Hippocampal formation (tissue), 2 donors: ENCODE measurements at places on chromosomes 11 and 22.

DNA sequence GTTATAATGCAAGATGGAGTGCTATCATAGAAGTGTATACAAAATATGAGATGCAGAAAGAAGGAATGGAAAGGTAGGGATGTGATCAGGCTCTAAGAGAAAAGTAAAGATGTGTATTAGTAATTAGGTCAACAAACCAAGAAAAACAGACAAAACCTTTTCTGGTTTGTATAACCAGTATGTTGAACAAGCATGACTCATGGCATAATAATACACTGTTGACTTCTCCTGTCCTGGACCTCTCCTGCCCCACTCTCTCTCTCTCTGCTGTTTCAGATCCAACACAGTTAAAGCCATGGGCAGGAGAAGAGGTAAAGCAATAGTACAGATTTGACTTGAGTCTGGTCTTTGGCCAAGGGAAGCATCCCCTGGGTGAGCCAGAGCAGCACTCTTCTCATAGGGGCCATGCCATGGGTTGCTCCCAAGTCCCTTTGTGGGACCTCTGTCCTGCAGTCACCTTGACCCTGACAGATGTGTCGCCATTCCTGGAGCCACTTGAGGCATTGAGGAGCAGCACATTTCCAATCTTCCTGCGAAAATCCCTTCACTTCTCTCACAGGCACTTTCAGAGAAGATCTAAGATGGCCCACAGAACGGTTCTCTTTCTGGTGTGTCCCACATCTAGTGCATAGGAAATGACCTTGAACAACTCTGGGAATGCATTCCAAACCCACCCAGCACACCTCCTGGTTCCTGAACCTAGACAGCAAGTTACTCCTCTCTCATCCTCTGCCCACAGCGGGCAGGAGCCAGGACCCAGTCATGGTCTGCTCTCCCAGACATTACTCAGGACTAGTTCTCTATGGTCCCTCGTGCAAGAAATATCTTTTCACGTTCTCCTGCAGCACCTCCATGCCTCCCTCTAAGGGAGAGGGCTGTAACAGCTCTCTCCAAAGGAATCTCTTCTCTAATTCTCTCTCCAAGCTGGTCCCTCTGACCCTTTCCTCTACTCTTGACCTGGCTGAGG lies 58.2 kb upstream of the PRSS23 start:
- DNase-seq: no peak

DNA sequence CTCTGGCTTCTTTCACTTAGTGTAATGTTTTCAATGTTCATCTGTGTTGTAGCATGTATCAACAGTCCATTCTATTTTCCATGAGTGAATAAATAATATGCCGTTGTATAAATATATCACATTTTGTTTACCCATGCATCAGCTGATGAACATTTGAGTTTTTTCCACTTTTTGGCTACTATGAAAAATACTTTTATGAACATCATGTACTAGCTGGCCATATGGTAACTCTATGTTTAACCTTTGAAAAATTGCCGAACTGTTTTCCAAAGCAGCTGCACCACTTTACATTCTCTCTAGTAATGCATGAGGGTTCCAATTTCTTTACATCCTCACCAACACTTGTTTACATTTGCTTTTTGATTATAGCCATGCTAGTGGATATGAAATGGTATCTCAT lies 59.8 kb upstream of the FAR1 start:
- no peak for DNase-seq

- no peak for DNase-seq
Observed at GRCh38 chr11:13367115-13367514, 89.5 kb downstream of the BMAL1 start.

DNA sequence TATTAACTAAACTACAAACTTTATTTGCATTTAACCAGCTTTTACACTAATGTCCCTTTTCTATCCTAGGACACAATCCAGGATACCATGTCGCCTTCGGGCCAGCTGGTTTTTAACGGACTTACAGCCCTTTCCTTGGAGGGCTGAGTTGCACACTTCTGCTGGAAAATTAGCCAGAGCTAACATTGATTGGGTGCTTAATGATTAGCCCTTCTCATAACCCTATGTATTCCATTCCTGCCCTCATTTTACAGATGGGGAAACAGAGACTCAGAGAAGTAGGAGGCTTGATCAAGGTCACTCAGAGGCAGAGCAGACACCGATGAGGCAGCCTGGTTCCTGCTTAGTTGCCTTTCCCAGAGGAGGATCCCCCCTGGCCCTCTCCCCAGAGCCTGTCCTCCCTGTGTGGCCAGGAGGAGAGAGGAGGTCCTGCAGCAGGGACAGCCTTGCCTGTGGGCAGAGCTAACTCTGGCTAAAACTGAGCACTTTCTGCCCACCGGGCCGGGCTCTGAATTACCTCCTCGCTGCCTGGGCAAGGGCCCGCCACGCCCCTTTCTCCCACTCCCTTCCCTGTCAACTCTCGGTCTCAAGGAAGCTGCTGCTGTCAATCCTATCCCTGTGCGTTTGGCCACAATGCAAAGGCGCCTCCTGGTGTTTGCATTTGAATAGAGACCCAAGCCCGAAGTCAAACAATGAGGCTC lies 59.6 kb upstream of the PAX6 start:
- DNase-seq: no peak

GRCh38 chr11:65663639-65664200 lies 1.0 kb upstream of the RELA start:
- peak; percentile 29 for DNase-seq

DNA sequence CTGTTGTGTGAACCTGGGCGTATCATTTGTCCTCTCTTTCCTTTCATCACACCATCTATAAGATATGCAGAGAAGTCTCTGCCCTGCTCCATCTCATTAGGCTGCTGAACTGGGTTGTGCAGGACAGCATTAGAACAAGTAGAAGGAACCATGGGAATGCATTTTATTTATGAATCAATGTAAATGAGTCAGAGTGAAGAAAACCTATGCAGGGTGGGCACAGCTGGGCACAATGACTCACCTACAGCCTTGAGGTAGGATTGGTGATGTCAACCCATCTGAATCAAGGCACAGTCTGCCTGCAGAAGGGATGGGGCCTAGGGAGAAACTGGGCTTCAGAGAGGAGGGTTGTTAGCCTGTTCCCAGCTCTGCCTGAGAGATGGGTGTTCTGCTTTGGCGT lies 123.4 kb downstream of the CSNK2A3 start:
- no peak for DNase-seq

DNA sequence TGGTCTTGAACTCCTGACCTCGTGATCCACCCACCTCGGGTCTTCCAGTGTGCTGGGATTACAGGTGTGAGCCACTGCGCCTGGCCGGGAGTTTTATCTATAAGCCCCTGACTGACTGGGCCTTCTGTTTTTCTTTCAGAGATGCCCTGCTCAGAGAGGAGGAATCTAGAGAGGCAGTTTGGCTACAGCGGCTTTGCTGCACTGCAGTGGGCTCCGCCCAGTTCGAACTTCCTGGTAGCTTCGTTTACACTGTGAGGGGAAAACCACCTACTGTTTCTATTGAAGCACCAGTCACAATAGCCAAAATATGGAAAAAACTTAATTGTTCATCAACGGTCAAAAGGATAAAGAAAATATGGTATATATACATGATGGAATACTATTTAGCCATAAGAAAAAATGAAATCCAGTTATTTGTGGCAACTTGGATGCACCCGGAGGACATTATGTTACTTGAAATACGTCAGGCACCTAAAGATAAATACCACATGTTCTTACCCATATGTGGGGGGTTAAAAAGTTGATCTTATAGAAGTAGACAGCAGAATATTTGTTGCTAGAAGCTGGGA lies 31.9 kb upstream of the FAM181B start:
- no peak for DNase-seq

DNA sequence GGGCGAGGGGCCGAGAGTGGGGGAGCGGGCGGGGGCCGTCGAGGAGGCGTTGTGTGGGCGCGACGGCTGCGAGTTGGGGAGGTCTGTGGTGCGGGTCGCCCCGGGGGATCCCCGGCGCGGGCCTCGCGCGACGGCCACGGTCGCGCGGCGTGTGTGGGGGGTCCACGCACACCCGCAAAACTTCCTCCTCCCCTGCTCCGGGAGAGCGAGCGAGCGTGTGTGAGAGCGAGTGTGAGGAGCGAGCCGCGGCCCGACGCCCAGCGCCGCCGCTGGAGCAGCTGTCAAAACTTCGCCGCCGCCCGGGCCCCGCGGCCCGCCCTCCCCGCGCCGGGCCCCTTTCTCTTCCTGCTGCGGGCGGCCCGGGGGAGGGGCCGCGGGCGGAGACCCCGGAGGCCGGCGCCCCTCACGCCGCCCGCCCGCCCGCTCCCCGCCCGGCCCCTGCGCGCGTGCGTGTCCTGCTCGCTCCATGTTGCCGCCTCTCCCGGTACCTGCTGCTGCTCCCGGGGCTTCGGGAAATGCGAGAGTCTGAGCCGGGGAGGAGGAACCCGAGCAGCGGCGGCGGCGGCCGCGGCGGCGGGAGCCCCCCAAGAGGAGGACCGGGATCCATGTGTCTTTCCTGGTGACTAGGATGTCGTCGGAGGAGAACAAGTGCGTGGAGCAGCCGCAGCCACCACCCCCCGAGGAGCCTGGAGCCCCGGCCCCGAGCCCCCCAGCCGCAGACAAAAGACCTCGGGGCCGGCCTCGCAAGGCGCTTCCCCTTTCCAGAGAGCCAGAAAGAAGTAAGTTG lies 9.0 kb upstream of the CCT8L2 start:
- peak; percentile 42 for DNase-seq

GRCh38 chr11:75470476-75471080 lies 37.6 kb upstream of the KLHL35 start:
- DNase-seq: no peak

DNA sequence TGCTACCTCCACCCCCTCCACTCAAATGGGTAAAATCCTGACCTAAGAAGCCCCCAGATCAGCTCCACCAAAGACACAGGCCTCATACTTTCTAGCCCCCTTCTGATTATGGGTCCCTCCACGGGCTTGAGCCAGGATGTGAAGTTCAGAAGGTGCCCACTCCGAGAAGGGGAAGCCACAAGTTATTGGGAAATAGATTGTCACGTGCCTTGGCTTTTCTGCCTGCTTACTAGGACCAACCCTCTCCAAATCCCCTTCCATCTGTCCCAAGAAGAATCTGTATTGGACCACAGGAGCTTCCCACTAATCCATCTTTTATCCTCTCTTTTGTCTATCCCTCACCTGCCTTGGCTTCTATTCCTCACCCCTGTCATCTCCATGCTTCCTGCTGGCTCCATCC lies 3.0 kb upstream of the NRGN start:
- no peak for DNase-seq

GRCh38 chr11:111986589-111986988 lies 38.6 kb upstream of the DLAT start:
- no peak for DNase-seq

- DNase-seq: no peak
Observed at GRCh38 chr11:85759915-85760314, 51.0 kb downstream of the SYTL2 start.

DNA sequence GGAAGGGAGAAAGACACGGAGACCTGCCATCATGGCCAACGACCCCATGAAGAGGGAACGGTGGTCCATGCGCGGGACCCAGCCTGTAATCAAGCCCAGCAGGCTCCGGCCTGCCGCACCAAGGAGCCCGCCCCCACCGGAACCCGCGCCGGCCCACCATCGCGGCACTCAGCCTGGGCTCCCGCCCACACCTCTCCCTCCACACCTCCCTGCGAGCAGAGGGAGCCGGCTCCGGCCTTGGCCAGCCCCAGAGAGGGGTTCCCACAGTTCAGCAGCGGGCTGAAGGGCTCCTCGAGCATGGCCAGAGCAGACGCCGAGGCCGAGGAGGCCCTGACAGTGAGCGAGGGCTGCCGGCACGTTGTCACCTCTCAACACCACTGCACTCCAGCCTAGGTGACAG lies 1302.8 kb upstream of the CNTN5 start:
- DNase-seq: no peak

DNA sequence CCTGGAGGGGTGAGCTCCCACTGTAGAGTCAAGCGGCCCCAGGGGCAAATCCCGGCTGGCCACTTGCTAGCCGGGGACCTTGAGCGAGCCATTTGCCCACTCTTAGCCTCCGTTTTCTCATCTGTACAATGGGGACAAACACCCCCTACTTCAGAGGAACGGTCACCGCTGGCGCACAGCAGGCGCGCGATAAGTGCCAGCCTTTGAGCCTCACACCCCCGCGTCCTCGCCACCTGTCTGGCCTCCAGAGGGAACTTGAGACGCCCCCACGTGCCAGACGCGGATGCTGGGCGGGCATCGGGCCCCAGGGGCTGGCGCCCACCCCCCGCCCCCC lies 72.6 kb upstream of the TCF20 start:
- peak; percentile 39 for DNase-seq

- no peak for DNase-seq
Observed at GRCh38 chr22:29629903-29630516, 26.6 kb downstream of the NF2 start.

- no peak for DNase-seq
Observed at GRCh38 chr22:20993304-20994127, 8.4 kb downstream of the THAP7 start.

- no peak for DNase-seq
Observed at GRCh38 chr11:123107945-123108495, 46.1 kb upstream of the HSPA8 start.

- DNase-seq: no peak
Observed at GRCh38 chr11:109859045-109859724, 234.0 kb upstream of the ZC3H12C start.

DNA sequence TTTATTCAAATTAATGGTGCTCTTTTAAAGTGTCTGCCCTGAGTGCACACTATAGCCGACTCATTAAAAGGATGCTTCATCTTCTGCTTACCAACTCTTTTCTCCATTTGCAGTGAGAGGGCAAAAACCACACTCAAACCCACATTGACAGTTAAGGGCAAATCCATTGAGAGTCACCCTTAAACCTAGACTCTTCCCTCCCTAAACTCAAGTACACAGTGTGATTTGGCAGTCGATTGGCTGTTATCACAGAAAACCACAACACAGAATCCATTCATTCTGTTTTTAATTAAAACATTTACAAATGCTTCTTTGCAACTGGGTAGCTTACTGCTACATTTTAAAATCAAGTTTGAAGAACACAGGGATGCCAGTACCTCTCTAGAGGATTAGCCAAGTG lies 120.0 kb downstream of the CADM1 start:
- DNase-seq: no peak
